ENCODE measurements at places on chromosomes 7 and 10.

DNA sequence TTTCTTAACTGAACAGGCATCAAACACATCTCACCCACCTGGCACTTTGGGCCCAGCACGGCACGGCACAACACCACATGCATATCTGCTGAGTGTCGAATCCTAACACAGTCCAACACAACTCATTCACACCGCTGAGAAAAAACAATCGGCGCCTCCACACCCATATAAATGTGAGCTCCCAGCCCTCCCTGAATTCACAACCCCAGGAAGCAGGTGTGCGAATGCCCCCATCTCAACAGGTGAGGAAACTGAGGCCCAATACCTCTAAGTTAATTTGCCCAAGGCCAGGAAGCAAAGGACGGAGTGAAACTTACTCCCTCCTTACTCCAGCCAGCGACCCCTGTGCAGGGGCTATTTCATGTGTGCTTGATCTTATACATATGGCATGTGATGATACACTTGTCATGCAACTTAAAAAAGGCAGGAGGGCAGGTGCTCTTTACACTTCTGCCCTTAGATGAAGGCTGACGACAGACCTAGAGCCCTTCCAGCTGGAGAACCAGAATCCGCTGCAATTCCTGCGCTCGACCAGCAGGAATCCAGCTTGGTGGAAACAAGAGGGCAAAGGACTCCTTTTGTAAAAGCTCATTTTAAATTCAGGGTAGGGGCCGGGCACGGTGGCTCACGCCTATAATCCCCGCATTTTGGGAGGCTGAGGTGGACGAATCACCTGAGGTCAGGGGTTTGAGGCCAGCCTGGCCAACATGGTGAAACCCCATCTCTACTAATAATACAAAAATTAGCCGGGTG lies 116.0 kb downstream of the LARP4B start:
- DNase-seq = no peak

GRCh38 chr7:41244246-41244645 lies 458.6 kb downstream of the INHBA start:
- DNase-seq = no peak

- no peak for DNase-seq
Observed at GRCh38 chr10:17808971-17809841, at the start of gene MRC1. MRC1 (plus strand) TSS chr10:17809348; CDS start chr10:17809466, 118 bp downstream.

DNA sequence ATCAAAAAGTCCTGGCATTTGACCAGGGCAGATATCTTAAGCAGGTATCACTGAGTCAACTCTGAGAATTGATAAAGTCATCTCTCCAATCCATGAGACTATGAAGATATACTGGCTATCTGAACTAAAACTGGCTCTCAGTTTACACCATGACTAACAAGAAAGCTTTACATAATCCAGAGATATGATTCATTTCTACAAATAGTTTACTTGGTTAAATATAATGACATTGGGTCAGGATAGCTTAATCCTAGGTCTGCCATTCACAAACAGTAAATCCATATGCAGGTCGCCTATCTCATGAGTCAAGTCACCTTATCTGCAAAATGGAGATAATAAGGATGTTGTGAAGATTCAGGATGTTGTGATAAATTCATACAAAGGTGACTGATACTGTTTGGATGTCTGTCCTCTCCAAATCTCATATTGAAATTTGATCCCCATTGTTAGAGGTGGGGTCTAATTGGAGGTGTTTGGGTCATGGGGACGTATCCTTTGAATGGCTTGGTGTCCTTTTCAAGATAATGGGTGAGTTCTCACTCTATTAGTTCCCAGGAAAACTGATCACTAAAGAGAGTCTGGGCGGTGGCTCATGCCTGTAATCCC lies 117.4 kb downstream of the JMJD1C start:
- no peak for DNase-seq

- DNase-seq = no peak
Observed at GRCh38 chr7:6151994-6152735, 120.3 kb downstream of the CYTH3 start.

DNA sequence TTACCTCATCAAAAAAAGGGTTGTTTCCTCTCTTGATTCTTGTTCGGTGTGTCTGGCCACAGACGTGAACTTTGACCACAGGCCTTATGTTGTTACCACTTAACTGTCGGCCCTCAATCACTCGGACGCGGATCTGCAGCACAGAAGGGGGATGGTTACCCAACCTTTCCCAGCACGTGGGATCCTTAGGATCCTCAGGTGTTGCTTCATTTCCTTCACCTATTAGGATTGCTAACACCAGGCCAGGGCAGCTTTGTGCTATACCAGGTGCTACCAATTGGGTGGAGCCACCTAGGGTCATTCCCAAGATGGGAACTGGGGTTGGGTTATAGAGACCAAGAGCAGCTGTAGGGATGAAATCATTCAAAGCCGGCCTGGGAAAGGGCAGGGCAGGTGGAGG lies 73.4 kb downstream of the MYOF start:
- no peak for DNase-seq

GRCh38 chr10:2920168-2920567 lies 147.2 kb upstream of the PFKP start:
- no peak for DNase-seq

GRCh38 chr7:741191-741671 lies 14.2 kb upstream of the PRKAR1B start:
- DNase-seq = peak; percentile 58

DNA sequence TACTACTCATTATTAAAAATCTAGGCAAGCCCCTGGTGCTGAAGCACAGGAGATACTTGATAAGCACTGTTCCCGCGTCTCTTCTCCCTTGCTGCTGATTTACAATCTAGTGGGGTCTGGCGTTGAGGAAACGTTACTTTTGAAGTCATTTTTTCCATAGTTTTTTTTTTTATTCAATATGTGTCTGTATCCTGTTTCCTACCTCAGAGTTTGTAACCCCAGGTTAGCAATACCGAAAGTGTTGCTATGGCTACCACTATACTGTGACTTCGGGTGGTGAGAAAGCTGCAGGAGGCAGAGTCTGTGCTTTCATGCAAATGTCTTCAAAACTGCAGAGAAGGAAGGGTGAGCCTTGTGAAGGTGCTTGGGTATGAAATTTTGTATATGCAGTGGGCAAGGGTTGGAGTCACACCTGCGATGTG lies 458.8 kb upstream of the GHITM start:
- DNase-seq = no peak

- DNase-seq = no peak
Observed at GRCh38 chr10:117003336-117003735, 1.7 kb downstream of the SHTN1 start.

DNA sequence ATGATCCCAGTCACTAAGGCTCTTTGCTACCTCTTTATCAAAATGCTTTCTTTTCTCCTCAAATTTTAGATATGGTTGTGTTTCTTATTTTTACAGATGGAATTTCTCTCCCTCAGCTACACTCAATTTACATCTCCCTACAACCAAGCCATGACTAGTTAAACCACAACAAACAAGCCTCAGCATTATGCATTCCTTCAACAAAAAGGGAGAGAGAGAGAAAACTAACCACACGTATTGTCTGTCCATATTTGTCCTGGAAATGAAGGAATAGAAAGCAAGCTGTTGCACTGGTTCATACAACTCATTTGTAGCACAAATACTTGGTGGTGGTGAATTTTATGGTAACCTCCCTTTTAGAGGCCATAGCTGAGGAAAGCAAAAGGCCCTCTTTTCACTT lies 286.4 kb downstream of the AHR start:
- DNase-seq = no peak

GRCh38 chr10:101967713-101968112 lies 88.3 kb downstream of the ARMH3 start:
- DNase-seq = no peak

GRCh38 chr10:72092171-72092924 lies 4.0 kb upstream of the SPOCK2 start:
- DNase-seq = no peak

DNA sequence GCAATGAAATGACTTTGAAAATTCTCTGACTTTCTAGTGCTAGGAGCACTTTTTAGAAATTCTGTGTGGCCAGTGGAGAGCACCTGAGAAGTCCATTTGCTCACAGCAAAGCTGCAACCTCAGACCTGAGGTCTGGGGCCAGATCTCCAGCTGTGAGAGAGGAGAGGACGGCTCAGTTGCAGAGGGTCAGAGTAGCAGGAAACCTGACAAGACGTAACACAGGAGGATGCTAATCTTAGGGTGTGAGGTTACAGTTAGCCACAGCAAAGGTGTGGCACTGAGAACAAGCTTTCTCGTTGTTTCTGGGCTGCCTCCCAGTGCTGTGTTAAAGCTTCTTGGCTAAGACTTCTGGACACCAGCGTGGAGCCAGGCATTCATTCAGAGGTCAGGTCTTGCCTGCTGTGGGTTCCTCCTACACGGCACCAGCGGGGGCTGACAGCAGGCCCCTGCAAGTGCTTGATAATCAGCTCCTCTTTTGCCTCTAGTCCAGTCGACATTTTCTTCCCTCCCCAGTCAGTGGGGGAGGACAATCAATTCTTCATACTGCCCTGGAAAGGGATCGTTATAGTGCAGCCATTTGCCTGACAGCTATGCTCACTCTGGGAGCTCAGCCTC lies 435.4 kb upstream of the DPP6 start:
- no peak for DNase-seq

DNA sequence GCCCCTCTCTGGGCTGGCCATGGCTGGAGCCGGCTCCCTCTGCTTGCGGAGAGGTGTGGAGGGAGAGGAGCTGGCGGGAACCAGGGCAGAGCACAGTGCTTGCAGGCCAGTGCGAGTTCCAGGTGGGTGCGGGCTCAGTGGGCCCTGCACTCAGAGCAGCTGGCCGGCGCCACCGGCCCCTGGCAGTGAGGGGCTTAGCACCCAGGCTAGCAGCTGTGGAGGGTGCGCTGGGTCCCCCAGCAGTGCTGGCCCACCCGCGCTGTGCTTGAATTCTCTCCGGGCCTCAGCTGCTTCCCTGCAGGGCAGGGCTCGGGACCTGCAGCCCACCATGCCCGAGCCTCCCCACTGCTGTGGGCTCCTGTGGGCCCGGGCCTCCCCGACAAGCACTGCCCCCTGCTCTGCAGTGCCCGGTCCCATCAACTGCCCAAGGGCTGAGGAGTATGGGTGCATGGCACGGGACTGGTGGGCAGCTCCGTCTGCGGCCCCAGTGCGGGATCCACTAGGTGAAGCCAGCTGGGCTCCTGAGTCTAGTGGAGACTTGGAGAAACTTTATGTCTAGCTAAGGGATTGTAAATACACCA lies 61.2 kb upstream of the AGR3 start:
- DNase-seq = no peak

DNA sequence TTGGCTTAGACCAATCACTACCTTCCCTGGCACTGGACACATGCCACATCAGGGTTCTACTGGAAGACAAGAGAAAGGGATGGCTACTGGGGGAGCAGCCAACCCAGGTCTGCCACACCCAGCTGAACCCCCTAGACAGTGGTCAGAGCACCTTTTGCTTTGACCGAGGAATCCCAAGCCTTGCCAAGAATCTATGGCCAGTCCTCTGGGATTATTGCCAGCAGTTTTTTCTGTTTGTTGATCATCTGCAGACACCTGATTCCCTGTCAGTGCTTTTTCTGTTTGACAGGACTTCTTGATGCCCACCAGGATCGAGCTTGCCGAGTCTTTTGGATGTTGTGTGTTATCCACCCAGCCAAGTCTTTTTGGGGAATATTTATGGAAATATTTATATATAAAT lies 476.2 kb upstream of the GALNT17 start:
- DNase-seq = no peak

DNA sequence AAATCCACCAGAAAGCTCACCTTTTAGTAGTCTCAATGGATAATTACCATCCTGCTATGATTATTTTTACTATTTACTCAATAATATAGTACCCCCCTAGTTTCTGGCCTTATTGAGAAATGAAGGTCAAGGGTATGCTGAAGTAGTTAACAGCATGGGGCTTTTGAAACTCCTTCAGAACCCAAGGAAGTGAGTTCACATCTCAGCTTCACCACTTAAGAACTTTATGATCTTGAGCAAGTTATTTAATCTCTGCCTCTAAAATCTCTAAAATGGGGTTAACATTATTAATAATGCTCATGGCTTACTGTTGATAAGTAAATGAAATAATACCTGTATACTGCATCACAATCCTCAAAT lies 5.8 kb downstream of the MTPN start:
- no peak for DNase-seq

Measured in posterior cingulate gyrus (tissue), 11 donors.